ENCODE measurements at places on chromosomes 2 and 18.

- DNase-seq, result no peak
Observed at GRCh38 chr2:226580403-226580802, 219.2 kb downstream of the IRS1 start.

DNA sequence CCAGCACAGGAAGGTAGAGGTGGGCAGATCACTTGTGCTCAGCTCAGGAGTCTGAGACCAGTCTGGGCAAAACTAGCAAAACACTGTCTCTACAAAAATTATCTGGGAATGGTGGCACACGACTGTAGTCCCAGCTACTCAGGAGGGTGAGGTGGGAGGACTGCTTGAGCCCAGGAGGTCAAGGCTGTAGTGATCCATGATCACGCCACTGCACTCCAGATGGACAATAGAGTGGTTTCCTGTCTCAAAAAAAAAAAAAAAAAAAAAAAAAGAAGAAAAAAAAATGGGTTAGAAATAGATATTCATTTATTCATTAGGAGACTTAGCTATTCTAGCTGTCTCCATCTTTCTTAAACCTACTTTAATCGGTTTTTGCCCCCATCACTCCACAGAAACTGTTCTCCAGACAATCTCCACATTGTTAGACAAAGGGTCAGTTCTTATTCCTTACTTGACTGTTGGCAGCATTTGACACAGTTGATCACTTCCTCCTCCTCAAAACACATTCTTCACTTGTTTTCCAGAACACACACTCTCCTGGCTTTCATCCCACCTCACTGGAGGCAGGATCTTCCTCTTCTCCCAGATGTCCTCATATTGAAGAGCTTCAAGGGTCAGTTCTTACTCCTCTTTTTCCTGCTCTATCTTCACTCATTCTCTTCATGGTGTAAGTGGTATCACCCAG lies 103.1 kb downstream of the DTNB start:
- DNase-seq, result no peak

- DNase-seq, result no peak
Observed at GRCh38 chr18:23149570-23149969, 14.3 kb downstream of the CABLES1 start.

- DNase-seq, result no peak
Observed at GRCh38 chr2:61727746-61728145, 126.1 kb downstream of the FAM161A start.

DNA sequence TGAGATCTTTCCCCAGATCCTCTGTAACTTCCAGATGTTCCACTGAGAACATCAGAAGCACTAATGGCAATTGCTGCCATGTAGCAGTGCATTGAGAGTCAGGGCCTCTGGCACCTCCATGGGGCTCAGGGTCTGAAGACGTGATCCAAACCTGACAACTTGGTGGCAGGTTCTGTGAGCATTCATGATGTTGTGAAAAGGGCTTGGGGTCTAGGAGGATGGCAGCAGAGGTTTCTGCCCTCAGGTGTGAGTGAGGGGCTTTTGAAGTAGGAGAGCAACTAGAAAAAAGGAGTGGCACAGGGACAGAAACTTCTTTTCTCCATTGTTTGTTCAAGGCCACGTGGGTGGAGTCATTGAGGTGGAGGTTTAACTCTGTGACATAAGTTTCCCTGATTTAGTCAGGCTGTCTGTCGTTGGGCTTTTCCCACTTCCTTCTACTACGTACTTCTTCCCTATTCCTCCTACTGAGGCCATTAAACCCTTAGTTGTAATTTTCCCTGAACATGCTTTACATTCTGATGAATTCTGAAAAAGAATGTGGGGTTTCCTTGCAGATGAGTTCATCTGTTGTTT lies 13.1 kb downstream of the CFLAR start:
- DNase-seq, result no peak

GRCh38 chr2:207265869-207266268 lies 100.1 kb upstream of the KLF7 start:
- DNase-seq, result no peak

GRCh38 chr2:237268004-237268708 lies 145.8 kb downstream of the COL6A3 start:
- DNase-seq, result no peak
